ENCODE measurements at places on chromosomes 3 and 15.

- DNase-seq = no peak
Observed at GRCh38 chr15:53843869-53844569, 84.6 kb upstream of the WDR72 start.

DNA sequence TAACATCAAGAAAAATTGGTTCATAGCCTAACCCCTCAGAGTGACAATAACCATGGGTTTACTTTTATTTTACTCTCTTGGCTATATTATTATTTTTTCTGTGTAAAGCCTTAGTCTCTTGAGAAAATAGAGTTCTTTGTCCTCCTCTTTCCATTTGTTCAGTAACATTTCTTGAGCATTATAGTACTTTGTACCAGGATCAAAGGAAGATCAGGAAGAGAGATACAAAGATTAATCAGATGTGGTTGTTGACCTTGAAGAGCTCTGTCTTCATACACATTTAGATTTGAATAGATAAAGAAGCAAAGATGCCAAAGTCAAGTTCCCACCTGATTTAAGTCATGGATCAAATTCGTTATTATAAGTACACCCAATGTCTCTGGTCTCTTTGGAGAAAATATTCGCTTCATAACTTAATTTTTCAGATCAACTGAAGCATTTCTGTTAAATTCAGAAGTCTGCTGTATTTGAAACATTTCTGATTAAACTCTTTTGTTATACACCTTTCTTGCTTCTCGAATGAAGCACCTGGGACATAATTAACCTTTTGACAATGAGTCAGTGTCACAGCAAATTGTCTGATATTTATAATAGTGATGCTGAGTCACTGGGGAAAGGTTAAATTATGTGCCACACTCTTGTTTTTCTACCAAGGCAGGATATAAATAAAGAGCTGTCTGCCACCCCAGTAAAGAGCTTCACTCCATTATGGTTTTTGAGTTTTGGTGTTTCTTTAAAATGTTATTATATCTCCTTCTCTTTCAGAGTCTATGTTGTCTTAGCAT, 100.2 kb downstream of the GHSR start:
- DNase-seq = no peak

DNA sequence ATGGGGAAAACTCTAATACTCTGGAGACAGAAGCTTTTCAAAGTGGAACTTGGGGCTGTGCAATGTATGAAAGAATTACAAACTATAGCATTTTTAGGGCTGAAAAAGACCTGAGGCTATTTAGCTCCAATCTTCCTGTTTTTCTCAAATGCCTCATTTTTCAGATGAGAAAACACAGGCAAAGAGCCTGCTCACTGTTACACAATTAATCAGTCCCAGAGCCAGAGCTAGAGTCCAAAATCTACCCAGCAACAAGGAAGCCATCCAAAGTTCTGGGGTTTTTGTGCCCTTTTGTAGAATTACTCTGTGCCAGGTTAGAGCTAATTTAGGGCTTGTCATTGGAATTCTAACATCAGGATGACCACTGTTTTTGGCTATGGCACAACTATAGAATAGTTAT, 45.5 kb downstream of the GPR149 start:
- DNase-seq = no peak

DNA sequence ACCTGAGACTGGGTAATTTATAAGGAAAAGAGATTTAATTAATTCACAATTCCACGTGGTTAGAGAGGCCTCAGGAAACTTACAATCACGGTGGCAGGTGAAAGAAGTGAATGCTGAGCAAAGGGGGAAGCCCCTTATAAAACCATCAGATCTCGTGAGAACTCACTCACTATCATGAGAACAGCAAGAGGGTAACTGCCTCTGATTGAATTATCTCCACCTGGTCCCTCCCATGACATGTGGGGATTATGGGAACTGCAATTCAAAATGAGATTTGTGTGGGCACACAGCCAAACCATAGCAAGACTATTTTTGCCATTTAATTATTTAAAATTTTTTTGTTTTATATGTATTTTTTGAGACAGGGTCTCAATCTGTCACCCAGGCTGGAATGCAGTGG, 27.0 kb upstream of the KCTD6 start:
- DNase-seq = no peak

DNA sequence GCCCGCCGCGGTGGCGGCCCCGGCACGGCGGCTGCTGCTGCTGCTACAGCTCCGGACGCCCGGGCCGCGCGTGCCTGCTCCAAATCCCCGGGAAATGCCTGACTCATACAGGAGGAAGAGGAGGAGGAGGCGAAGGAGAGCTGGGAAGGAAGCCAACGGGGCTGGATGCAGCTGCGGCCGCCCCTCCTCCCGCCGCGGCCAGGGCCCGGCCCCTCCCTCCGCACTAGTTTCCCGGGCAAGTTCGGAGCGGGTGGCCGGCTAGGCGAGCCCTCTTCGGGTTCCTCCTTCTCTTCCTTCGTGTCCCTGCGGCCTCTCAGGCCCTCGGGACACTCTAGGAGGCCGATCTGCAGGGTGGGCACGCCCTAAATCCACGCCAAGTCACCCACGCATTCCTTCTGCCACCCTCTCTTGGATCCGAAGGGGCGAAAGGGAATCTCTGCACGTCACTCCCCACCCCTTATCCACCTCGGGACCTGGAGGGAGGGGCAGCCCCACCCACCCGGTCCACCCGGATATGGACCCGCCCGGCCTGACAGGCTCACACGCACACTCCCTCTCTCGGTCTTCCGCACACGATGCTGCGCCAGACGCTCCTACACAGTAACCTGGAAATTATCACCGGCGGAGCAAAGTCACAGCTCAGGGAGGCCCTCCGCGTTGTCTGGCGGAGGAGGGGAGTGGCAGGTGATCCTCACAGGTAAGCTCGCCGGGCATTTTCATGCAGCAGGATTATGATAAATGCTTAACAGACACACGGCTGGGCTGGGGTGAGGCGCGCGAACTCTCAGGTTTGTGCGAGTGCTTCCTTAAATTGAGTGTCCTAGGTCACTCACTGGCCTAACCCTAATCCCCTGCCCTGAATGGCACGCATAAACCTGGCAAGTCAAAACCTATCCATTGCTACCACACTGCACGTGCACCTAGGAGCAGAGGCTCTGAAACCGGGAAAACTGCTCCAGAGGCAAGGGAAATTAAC, at the start of the genes OSBPL10 and ZNF860:
Gene OSBPL10 (minus strand): TSS at position 57 of the 976 bp plus-strand sequence. CDS start 83 bp downstream, outside the sequence.
Gene ZNF860 (plus strand): TSS at position 545 of the 976 bp plus-strand sequence. CDS start 7,330 bp downstream, outside the sequence.
- no peak for DNase-seq

GRCh38 chr15:41506796-41507341, 6.8 kb downstream of the LTK start:
- no peak for DNase-seq

- no peak for DNase-seq
Observed at GRCh38 chr15:78680431-78681075, 39.5 kb upstream of the CHRNB4 start.

DNA sequence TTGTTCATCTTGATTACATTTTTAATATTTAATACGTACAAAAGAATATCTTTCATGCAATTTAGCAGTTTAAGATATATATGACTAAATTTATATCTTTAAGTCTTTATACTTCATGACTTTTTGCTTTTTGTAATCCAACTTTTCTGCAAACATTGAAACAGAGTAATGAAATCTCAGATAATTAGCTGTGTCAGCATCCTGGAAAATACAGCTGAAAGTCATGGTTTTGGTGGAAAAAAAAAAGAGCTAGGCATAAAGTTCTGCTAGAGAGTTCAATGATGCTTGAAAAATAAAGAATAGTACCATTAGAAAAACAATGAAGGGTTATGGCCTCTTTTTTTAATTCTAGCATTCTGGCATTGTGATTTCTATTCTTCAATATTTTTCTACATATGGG, 387.4 kb upstream of the ROBO2 start:
- no peak for DNase-seq

- no peak for DNase-seq
Observed at GRCh38 chr3:97658668-97659285, 105.8 kb upstream of the ARL6 start.

- no peak for DNase-seq
Observed at GRCh38 chr15:74337146-74337545, 30.3 kb downstream of the CYP11A1 start.

- DNase-seq = no peak
Observed at GRCh38 chr3:143707848-143708247, 140.4 kb downstream of the SLC9A9 start.

DNA sequence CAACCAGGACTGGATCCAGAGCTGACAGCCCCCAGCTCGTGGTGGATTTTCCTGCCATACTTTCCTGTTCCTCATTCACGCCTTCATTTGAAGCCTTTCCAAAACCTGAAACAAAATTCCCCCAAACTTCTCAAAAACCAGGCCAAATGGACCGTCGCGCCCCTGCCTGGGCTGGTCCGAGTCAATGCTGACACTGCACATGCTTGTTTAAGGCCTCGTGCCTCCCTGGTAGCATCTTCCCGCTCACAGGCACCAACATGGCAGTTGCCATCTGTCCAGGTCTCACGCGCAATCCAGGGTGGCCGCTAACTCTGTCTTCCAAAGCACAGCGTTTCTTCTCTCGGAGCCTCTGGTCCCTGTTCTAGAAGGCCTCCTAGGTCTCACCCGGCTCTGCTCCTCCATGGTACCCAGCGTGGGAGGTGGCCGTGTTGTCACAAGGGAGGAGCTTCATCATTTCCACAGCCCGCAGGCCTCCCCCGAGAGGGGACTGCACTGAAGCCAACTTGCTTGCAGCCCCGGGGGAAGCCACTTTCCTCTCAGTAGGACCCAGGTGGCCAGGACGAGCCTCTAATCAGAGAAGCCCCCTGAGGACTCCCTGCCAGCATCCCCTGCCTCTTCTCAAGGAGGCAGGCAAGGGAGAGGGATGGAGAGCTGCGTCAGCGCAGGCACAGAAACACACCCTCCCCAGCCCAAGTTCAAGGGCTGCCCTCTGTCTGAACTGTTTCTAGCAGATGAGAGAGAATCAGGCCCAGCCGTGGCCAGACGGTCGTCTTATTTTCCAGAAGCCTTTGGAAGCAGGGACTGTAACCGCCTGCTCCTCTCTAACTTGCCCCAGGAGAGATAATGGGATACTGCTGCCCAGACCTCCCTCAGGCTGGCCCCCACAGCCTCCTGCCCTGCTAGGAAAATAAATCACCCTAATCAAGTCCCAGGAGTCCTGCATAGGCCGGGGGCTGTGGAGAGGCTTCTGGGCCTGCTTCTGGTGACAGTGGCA, 152.8 kb upstream of the TLE3 start:
- DNase-seq = no peak

GRCh38 chr3:105811518-105812193, 57.2 kb downstream of the CBLB start:
- DNase-seq = no peak

DNA sequence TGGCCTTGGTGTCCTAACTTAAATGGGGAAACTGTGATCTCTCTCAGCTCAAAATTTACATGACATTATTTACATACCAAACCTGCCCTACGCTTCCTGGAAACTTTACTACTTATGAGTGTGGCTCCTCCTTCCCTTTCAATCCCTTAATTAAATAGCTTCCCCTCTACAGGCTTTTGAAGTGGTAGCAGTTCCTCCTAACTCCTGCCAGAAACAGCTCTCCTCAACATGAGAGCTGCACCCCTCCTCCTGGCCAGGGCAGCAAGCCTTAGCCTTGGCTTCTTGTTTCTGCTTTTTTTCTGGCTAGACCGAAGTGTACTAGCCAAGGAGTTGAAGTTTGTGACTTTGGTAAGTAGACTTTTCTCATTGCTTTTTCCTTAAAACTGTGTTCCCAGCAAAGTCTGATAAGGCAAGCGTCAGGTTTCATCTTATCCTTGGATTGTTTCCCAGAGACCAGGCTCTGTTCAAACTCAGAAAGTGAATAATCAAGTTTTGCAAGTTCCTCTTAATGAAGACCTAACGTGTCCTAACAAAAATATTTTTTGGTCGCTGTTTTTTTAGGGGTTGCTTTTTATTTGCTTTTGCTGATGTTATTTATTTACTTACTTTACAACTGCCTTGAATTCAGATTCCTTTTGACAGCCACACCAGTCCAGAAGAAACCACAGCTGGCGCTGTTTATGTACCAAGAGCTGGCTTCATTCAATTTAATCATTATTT, at the start of gene ACP3:
Gene ACP3 (plus strand): TSS at position 179 of the 720 bp plus-strand sequence. CDS start 50 bp downstream, at position 229.
- DNase-seq = no peak

DNA sequence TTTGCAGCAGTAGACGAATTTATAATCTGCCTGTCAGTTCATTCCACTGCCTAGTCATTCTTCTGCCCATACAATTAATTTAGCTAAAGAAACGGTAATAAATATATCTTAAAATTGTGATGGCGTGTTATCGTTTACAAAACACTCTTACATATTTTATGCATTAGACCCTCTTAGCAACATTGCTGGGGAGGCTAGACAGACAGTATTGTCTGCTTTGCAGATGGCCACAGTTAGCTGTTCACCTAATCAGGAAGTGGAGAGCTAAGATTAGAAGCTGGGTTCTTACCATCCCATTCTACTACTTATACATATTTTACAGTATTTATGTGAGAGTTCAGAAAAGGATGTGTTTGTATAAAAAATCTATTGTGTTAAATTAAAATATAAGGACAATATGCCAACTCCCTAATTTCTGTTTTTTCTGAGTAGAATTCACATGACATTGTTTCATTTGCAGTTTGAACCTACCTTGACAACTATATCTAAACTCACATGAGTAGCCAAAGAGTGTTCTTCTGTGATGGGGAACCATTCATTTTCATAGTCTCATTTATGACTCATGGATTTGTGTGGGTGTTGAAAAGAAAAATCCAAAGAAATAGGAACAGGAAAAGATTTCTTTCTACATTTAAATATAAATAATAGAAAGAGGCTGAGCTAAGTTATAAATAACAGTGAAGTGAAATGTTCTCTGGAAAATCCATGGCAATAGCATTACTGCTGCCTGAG, 41.7 kb upstream of the C3orf80 start:
- DNase-seq = no peak

GRCh38 chr15:73370151-73370550, 1.4 kb upstream of the HCN4 start:
- no peak for DNase-seq

DNA sequence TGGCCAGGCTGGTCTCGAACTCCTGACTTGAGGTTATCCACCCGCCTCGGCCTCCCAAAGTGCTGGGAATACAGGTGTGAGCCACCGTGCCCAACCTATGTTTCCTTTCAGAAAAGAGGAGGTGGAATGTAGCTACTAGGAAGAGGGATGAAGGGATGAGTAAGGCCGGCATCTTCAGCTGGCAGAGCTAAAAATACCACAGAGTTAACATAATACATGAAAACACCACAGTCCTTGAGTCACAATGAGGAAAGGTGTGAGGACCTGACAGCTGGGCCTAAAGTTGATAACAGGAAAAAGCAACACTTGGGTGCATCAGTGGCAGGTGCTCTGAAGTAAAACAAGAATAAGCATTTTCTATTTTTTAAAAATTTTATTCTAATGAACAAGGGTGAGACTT, 392.2 kb downstream of the DIPK2A start:
- no peak for DNase-seq

GRCh38 chr15:31207246-31207645, 105.7 kb upstream of the TRPM1 start:
- no peak for DNase-seq

GRCh38 chr3:55858302-55858701, 371.2 kb upstream of the WNT5A start:
- no peak for DNase-seq

GRCh38 chr15:35182841-35183479, 97.9 kb upstream of the NANOGP8 start:
- no peak for DNase-seq

GRCh38 chr15:71664622-71665021, 145.7 kb upstream of the NR2E3 start:
- DNase-seq = no peak

- DNase-seq = no peak
Observed at GRCh38 chr3:181952221-181952620, 240.5 kb downstream of the SOX2 start.

Measured in GM19239 (cell line).